COR-L47 (cell line): ENCODE measurements at places on chromosomes 3 and 15.
A peak's percentile ranks its signal among the peaks of the same experiment; 100 is the strongest.

GRCh38 chr3:26558257-26558656 is 64.3 kb upstream of the LRRC3B start:
- no peak for DNase-seq

GRCh38 chr3:196969660-196970546 is 1.3 kb upstream of the PIGZ start:
- peak; percentile 57 for DNase-seq

GRCh38 chr3:108067768-108068167 is 23.1 kb downstream of the CD47 start:
- no peak for DNase-seq

GRCh38 chr3:181278468-181279238 is 289.1 kb upstream of the DNAJC19 start:
- peak; percentile 66 for DNase-seq

DNA sequence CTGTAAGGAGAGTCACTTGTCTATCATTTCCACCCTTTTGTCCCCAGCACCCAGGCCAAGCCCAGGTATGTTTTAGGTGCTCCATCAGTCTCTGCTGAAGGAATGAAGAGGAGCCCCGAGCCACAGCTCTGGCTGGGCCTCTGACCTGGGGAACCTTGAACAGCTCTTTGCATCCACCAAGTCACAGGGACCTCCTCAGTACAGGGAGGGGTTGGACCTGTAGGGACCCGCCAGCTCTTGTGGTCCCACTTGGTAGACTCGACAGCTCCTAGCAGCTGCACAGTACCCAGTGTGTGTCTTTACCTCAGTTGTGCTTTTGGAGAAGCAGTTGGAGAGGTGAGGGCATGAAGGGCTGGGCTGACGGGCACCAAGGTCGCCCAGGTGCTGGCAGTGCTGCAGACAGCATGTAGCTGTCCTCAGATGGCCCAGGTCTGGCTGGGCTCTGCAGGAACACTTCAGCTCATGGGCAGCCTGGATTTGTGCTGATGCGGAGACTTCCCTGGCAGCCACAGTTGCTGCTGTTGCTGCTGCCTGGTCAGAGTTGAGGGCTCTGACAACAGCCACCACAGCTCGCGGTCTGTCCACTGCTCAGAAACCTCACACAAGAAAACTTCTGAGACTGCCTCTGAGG is 123.6 kb downstream of the CACNA1D start:
- DNase-seq = no peak

DNA sequence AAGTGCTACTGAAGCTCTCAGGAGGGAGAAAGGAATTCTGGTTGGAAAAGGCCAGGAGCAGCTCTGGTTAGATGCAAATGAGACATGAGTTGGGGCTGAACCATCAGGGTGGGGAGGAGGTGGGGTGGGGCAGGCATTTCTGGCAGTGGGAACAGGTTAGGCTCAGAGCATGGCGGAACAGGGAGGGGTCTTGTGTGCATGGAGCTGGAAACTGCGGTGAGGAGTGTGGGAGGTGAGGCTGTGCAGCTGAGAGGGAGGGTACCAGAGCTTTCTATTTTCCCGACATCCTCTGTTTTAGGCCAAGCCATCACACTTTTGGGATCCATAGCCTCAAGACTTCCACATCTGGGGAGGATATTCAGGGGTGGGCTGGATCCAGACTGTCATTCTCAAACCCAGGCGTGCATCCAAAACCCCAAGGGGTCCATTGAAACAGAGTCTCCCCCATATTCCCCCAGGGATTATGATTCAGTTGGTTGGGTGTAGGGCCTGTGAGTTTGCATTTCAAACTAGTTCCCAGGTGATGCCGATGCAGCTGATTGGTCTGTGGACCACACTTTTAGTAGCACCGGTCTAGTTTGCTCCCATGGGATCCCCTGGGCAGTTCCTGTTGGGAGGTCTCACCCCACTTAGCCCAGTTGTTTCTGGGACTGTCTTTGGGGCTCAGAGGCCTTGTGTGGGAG is 100.9 kb upstream of the TLE3 start:
- no peak for DNase-seq

- DNase-seq = no peak
These were observed 116.5 kb upstream of the FGF7 start for GRCh38 chr15:49306551-49306950.

- no peak for DNase-seq
These were observed 68.9 kb downstream of the SYN2 start for GRCh38 chr3:12073106-12073505.

DNA sequence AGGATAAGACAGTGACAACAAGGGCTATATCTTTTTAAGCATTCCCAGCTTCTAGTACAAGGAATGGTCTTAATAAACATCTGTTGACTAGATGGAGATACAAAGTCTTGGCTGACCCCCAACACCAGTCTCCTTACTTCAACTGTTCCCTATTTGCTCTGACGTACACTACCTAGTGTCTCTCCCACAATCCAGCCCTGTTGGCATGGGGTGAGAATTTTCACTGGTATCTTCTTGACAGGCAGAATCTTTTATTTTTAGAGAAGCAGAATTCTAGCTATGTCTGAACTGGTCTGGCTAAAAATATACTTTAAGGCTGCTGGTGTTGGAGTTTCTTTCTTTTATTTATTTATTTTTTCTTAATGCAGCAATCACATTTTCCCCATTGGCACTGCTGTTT is 82.0 kb downstream of the ETFA start:
- DNase-seq = no peak

DNA sequence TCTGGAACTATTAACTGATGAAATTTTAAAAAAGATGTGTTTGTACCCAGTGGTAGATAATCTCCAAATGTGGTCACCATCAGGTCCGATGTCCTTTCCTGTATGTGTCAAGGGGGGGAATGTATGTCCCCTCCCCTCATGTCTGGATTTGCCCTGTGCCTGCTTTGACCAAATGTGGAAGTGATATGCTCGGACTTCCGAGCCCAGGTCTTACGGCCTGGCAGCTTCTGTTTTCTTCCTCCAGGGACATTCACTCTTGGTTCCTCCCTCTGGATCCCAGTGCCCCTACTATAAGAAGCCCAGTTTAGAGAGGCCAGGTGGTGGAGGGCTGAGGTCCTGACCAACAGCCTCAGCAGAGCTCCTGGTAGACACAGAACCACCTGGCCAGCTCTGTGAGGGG is 75.5 kb downstream of the CCR1 start:
- no peak for DNase-seq

DNA sequence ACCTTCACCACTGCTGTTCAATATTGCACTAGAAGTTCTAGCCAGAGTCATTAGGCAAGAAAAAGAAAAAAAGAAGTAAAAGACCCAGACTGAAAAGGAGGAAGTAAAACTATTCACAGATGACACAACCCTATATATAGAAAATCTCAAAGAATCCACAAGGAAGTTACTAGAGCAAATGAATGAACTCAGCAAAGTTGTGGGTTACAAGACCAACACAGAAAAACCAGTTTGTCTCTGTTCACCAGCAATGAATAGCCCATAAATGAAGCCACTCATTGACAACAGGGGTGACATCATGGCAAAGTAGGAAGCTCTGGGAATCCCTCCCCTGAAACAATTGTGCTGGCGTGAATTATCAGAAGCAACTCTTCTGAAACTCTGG is 4.6 kb downstream of the CFAP100 start:
- no peak for DNase-seq
